ENCODE measurements at places on chromosomes 6 and 20. TPM values are rescaled to one million over a fixed set of nuclear protein-coding genes. Genes with fewer than 3 reads are reported as not detected.

Gene SAPCD1
- not detected for total RNA-seq

Gene THEMIS
- 0.22 TPM for total RNA-seq

Gene NKX2-4
- not detected for total RNA-seq

Gene DNMT3B
- 0.49 TPM for total RNA-seq

Gene RCAN2
- 312 TPM for total RNA-seq

Gene ALDH8A1
- 0.08 TPM for total RNA-seq

Gene GMNN
- total RNA-seq = 8.1 TPM

Gene KCNB1
- 0.77 TPM for total RNA-seq

Gene RIPOR2
- 3.1 TPM for total RNA-seq

Gene KIAA0408
- total RNA-seq = 2.2 TPM

Gene AARS2
- total RNA-seq = 10.6 TPM

Gene FAM184A
- 0.93 TPM for total RNA-seq

Gene MYT1
- total RNA-seq = 0.11 TPM

Gene TNFRSF21
- 6.3 TPM for total RNA-seq

Gene SLC13A3
- total RNA-seq = 0.30 TPM

Gene HLA-DRB5
- total RNA-seq = 14.3 TPM

Gene GABRR1
- not detected for total RNA-seq

Gene RWDD2A
- total RNA-seq = 3.3 TPM

Gene PGC
- total RNA-seq = not detected

Gene TRAPPC3L
- total RNA-seq = not detected

Gene TTLL9
- total RNA-seq = 0.05 TPM

Gene ANKEF1
- 1.3 TPM for total RNA-seq

Gene CDSN
- not detected for total RNA-seq

Gene HLA-DQA2
- 1.8 TPM for total RNA-seq

Gene LY86
- total RNA-seq = 1.2 TPM

Gene NPEPL1
- total RNA-seq = 33.6 TPM

Gene TBXT
- total RNA-seq = not detected

Gene TMC2
- total RNA-seq = not detected

Gene OXT
- not detected for total RNA-seq

Gene TAP1
- total RNA-seq = 15.5 TPM

Gene OPRM1
- not detected for total RNA-seq

Gene PIM1
- 28.9 TPM for total RNA-seq
